Naive thymus-derived CD8-positive, alpha-beta T cell (primary cell): ENCODE measurements at places on chromosomes 12 and 14. TPM values are rescaled to one million over a fixed set of nuclear protein-coding genes. Genes with fewer than 3 reads are reported as not detected.

DNA sequence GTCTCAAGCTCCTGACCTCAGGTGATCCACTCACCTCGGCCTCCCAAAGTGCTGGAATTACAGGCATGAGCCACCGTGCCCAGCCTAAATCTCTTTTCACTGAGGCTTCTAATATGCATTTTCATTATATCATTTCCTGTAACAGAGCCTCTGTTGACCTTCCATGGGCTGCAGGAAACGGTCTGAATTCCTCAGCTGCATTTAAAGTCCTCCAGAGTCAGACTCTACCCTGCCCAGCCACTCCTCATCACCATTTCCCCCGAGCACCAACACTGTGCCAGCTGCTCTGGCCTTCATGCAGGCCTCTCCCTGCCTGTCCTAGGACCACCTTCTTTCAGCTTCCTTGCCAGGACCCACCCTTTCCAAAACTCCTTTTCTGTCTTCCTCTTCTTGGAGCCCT is 9.8 kb upstream of the NFKBIA start:
- no peaks in the 10 kb centered on the region for H3K36me3 ChIP-seq
- H3K27ac ChIP-seq: peak overlapping the region; percentile 42
- no peaks in the 10 kb centered on the region for H3K27me3 ChIP-seq
- no peak overlapping the region for H3K4me3 ChIP-seq
- DNase-seq: no peak

- peaks cover 8% of the 10 kb centered on the region for H3K36me3 ChIP-seq
- no peak for DNase-seq
- no peaks in the 10 kb centered on the region for H3K4me1 ChIP-seq
- H3K27me3 ChIP-seq: peaks cover 4% of the 10 kb centered on the region
These were observed 37.4 kb upstream of the HIGD1C start for GRCh38 chr12:50914872-50915484.

DNA sequence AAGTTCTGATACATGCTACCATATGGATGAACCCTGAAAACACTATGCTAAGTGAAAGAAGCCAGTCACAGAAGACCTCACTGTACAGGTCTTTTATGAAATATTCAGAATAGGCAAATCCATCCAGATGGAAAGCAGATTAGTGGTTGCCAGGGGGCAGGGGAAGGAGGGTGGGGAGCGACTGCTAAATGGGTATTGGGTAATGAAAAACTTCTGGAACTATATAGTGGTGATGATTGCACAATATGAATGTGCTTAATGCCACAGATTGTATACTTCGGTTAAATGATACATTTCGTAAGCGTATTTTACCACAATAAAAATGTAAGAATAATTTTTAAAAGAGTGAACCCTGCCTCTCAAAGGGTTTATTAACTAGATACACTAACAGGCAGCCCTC is 11.8 kb upstream of the KSR2 start:
- H3K4me1 ChIP-seq: no peaks in the 10 kb centered on the region
- no peak overlapping the region for H3K27ac ChIP-seq
- DNase-seq: no peak
- H3K36me3 ChIP-seq: no peaks in the 10 kb centered on the region

DNA sequence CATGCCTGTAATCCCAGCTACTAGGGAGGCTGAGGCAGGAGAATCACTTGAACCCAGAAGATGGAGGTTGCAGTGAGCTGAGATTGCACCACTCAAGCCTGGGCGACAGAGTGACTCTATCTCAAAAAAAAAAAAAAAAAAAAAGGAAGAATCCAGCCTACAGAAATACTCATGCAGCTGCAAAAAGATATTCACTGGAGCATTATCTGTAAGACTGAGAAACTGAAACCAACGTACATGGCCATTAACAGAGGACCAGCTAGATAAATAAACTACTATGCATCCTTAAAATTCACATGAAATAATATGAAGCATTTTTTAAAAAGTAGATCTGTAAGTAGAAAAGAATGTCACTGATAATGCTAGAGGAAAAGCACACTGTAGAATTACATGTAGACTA is 3.5 kb downstream of the SLC7A7 start:
- no peak for DNase-seq
- H3K4me3 ChIP-seq: no peak overlapping the region
- H3K36me3 ChIP-seq: no peaks in the 10 kb centered on the region
- H3K27ac ChIP-seq: no peak overlapping the region
- no peaks in the 10 kb centered on the region for H3K27me3 ChIP-seq

GRCh38 chr12:102891756-102892155 is 25.3 kb downstream of the PAH start:
- H3K36me3 ChIP-seq: no peaks in the 10 kb centered on the region
- H3K4me1 ChIP-seq: no peaks in the 10 kb centered on the region
- DNase-seq: no peak
- no peak overlapping the region for H3K27ac ChIP-seq
- peaks cover 4% of the 10 kb centered on the region for H3K27me3 ChIP-seq
- H3K4me3 ChIP-seq: no peak overlapping the region

- DNase-seq: no peak
- no peaks in the 10 kb centered on the region for H3K27me3 ChIP-seq
- no peaks in the 10 kb centered on the region for H3K4me1 ChIP-seq
- no peaks in the 10 kb centered on the region for H3K36me3 ChIP-seq
- H3K27ac ChIP-seq: no peak overlapping the region
These were observed 157.6 kb upstream of the MDGA2 start for GRCh38 chr14:47833011-47833410.

DNA sequence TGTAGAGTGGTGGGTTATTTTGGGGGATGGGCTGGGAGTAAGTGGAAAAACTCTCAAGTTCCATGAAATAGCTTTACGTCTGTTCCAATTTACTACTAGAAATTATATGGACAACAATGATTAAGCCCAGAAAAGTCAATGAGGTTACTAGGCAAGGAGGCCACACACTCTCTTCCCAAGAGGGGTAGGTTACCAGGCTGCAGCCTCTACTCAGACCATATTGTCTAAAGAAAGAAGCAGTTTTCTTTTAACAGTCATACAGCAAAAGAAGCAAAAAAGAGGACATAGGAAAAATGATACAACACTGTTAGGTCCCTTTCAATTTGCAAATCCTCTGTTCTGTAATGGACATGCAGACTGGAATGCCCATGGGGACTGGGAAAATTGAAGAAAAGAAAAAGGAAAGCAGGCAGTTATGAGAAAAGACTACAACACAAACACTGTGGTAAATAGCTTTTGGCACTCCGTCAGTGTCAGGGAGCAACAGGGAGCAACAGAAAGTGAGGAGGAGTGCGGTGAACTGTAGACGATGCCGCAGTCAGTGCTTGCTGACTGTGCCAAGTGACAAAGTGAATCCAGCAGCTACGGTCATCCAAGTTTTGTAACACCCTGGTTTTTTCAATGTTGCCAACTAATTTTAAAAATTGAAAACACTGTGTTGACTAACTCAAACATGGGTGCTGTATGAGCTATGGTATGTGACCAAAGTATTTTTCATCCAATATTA is 39.8 kb upstream of the HMGA2 start:
- H3K4me3 ChIP-seq: no peak overlapping the region
- peaks cover 42% of the 10 kb centered on the region for H3K27me3 ChIP-seq
- no peaks in the 10 kb centered on the region for H3K4me1 ChIP-seq
- no peaks in the 10 kb centered on the region for H3K36me3 ChIP-seq
- no peak overlapping the region for H3K27ac ChIP-seq

The ALDH1L2 gene
- not detected for polyA plus RNA-seq

DNA sequence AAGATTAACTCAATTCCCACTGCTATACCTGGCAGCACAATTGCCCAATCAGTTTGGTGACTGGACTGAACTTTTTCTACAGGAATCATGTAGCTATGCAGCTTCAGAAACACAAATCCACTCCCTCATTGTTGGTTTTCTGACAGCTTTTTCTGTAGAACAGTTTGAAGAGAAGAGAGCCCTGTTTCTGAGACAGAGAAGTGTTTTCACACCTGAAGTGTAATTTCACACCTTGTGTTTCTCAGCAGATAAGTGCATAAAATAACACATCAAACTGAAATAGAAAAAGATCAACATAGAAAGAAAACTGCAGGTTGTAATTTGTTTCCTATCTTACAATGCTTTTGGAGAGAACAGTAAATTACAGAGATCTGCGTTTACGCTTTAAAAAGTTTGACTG is 335.6 kb downstream of the SNAPC1 start:
- DNase-seq: no peak
- H3K4me3 ChIP-seq: no peak overlapping the region
- peaks cover 9% of the 10 kb centered on the region for H3K27me3 ChIP-seq
- H3K36me3 ChIP-seq: no peaks in the 10 kb centered on the region

DNA sequence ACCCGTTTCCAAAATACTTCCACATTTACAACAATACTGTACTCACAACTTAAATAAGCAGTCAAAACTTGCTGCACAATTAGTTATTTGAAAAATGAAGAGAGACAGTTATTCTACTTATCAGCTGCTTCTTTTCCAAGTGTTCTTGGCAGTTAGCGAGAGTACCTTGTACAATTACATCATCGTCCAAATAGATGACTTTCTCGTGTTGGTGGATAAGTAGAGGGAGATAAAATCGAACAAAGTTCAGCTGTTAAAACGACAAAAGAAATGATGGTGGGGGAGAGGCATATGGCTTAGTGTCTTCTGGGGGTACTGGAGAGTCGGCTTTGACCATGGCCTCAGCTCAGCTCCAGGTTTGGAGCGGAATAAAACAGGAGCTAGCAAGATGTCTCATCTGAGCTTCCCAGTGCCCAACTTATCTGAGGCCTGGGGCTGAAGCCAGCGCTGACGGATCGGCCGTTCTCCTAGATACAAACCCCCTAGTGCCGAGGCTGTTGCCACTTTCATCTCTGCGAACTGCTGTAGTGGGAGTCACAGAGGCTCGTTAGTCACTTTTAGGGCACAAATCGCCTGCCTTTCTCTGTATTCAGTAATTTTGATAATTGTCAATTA is 31.7 kb downstream of the TDG start:
- DNase-seq: no peak
- no peaks in the 10 kb centered on the region for H3K36me3 ChIP-seq
- H3K4me1 ChIP-seq: no peaks in the 10 kb centered on the region
- H3K4me3 ChIP-seq: no peak overlapping the region

The RASSF9 gene
- polyA plus RNA-seq: not detected

GRCh38 chr12:76810671-76811419 is 46.9 kb downstream of the ZDHHC17 start:
- H3K36me3 ChIP-seq: peaks cover 78% of the 10 kb centered on the region
- H3K4me1 ChIP-seq: no peaks in the 10 kb centered on the region
- H3K27ac ChIP-seq: no peak overlapping the region
- no peak for DNase-seq

- H3K4me1 ChIP-seq: no peaks in the 10 kb centered on the region
- H3K27ac ChIP-seq: no peak overlapping the region
These were observed 1204.8 kb downstream of the GALC start for GRCh38 chr14:86788224-86788623.

The COL2A1 gene
- not detected for polyA plus RNA-seq

The SP1 gene
- polyA plus RNA-seq: 9.4 TPM

GRCh38 chr14:49584058-49584457 is 2.1 kb downstream of the RPS29 start:
- peaks cover 66% of the 10 kb centered on the region for H3K4me1 ChIP-seq
- no peak for DNase-seq
- H3K4me3 ChIP-seq: peak overlapping the region; percentile 98
- peaks cover 19% of the 10 kb centered on the region for H3K36me3 ChIP-seq
- peak overlapping the region; percentile 86 for H3K27ac ChIP-seq

The KRT73 gene
- 10.0 TPM for polyA plus RNA-seq

The IFT81 gene
- 0.45 TPM for polyA plus RNA-seq
